ENCODE measurements at places on chromosomes 7 and 10.

GRCh38 chr10:132464256-132465192, 67.5 kb downstream of the PWWP2B start:
- DNase-seq: no peak

DNA sequence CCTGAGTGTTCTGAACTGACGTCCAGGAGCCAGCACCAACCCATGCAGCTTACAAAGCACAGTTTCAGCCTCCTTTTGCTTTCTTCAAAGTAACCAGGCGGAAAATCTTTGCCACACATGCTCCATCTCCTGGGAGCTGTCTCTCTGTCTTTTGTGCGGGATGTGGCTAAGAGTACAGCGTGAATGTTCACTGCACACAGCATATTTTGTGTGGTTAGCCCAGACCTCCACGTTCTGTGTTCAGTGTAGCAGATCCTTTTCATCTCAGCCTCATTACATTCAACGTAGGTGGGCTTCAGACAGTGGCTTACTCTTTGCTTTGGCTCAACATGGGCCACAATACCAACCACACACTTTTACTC, 200.8 kb downstream of the TNS3 start:
- DNase-seq: no peak

DNA sequence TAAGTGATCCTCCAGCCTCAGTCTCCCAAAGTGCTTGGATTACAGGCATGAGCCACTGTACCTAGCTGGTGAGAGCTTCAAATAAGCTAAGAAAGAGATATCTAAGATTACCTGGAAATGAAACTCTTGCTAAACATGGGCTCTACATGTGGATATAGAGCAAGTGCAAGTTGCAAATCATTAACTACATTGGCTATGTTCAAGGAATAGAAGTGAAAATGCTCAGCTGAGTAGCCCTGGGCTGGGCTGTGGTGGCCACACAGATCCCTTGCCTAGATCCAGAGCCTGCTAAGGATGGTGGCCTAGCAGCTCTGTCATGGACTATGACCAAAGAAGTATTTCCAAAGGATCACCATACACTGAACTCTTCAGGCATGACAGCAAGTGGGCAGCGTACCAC, 209.3 kb downstream of the PLXNA4 start:
- DNase-seq: no peak

- no peak for DNase-seq
These were observed 56.0 kb downstream of the PTPRN2 start for GRCh38 chr7:158531661-158532060.

GRCh38 chr7:139131601-139132041, 22.1 kb upstream of the ZC3HAV1 start:
- DNase-seq: no peak

- DNase-seq: no peak
These were observed 248.2 kb upstream of the KLF14 start for GRCh38 chr7:130982160-130982638.

GRCh38 chr10:70715853-70716795, 43.8 kb downstream of the ADAMTS14 start:
- no peak for DNase-seq

DNA sequence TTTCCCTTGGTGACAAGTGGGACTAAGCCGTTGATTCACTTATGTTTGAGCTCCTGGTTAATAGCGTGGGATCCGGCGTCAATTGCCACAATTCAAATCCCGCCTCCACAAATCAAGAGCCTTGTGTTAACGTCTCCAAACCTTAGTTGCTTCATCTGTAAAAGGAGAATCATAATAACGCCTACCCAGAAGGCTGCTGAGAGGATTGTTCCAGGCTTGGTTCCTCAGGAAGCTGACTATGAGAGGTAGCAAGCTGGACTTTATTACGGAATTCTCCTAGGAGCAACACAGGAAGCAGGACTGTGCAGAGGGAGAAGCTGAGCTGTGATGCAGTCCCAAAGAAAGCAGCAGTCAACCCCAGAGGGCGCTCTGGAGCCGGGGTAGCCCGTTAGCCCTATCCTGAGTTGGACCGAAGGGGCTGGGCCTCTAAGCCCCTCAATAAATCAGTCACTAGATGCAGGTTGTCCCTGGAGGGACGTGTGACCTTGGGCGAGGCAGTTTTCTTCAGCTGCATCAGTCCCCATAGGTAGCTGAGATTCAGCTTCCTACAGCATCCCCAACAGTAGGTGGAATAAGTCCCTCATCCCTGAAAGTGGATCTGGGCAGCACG, 6.9 kb upstream of the BAG3 start:
- no peak for DNase-seq

DNA sequence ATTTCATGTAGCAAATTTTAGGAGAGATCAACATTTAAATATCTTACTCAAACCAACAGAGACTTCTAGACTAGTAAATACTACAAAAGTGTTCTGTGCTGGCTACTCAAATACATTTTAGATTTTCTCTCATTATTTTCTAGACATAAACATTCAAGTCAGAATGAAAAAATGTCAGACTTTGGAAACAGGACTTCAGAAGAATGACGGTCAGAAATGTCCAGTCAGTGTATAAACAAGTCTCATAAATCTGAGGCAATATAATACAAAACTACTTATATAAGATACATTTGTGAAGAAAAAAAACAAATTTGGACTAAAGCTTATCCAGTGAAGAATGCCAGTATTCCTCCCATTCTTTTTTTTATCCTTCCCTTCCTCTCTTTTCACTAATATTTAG, 25.9 kb downstream of the RNLS start:
- no peak for DNase-seq

DNA sequence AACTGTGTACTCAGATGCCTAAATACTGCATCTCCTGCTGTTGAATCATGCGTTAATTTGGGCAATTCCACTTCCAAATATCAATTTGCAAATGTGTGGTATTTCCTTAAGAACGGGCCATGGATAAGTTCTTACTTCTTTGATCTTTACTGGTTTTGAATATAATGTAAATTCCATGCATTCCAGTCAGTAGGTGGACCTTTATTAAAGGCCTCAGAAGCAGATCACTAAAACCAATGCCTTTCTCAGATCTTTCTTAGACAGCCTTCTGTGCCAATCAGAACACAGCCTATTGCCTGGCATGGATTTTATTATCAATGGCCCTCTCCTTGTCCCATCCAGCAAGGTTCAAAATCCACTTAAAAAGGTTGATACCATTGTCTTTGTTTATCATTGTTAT, 21.5 kb upstream of the POM121L12 start:
- no peak for DNase-seq

DNA sequence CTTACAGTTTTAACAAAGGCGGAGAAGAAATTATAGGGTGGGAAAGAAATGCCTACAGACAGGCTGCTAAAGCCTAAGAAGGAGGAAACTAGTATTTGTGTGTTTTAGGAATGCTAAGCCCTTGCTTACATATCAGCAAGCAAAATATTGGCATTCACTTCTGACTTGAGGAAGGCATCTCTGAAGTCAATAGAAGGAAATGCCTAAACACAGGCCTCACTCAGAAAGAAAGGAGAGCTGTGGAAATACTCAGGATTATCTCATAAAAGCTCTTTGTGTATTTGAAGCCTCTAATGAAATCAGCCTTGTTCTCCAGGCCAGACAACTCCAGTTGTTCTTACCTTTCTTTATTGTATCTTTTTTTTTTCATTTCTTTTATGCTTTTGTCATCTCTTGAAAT, 158.0 kb downstream of the AUTS2 start:
- DNase-seq: no peak

- no peak for DNase-seq
These were observed 73.0 kb downstream of the COL26A1 start for GRCh38 chr7:101435461-101436220.

GRCh38 chr10:79422178-79422892, 23.1 kb downstream of the ZCCHC24 start:
- DNase-seq: peak; percentile 28

- DNase-seq: no peak
These were observed 294.3 kb downstream of the BBS9 start for GRCh38 chr7:33423646-33424020.

GRCh38 chr7:94875201-94875600, 32.2 kb upstream of the PPP1R9A start:
- DNase-seq: no peak

DNA sequence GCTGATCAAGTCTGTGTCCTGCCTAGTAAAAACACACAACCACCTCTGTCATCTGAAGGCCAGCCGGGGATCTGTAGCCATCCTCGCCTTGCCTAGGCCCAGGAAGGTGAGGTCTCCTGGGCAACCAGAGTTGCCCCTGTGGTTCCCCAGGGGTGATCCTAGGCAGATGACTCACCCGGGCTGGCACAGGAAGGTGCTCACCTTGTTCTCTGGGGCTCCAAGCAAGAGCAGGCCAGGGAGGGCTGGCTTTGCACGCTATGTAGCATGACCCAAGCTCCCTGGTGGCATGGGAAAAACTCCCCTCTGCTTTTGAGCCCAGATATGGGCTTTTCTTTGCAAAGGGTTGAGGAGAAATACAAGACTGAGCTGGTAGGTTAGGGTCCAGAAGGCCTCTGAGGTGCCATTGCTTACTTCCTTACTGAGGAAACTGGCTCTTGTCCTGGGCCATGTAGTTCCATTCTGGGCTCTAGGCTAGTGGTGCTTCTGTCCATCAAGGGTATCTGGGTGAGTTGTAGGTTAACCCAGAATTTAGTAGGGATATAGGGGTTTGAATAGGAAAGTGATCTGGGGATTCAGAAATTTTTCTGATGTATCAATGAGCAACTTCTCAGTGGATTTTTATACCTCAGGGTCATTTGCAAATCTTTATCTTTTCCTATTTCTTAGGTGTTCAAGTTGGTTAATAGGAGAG, 112.0 kb downstream of the NT5C2 start:
- no peak for DNase-seq

DNA sequence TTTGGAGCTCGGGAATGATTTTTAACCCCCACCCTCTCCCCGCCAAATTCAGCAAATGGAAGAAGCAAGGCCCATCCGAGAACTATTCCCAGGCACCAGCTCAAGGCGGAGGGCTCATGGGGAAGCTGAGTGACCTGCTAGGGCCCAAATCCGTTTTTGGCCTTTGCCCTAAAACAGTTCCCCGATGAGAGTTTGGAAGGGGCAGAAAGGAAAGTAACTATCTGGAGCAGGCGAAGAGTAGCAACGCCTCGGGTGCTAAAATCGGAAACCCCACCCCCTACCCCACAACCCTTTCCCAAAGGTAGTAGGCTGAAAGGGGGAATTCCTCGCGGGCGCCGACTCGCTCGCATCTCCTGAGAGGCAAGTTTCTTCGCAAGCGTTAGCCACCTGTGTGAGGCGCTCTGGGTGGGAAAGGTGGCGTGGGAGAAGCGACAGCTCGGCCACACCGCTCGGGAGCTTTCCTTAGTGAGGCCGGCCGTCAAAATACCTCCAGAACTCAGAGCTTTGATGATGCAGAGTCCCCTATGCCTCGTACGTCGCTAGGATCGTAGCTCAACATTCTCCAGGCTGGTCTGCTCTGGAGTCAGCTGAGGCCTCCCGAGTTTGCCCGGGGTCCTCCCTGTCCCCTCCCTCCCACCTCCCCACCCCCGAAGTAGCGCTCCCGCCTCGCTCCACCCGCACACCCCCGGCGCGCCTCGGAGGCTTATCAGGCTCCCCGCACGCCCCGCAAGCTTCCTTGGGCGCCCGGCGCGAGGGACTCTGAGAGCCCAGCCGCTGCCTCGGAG, 642 bp upstream of the PRKG1 start:
- DNase-seq: no peak

DNA sequence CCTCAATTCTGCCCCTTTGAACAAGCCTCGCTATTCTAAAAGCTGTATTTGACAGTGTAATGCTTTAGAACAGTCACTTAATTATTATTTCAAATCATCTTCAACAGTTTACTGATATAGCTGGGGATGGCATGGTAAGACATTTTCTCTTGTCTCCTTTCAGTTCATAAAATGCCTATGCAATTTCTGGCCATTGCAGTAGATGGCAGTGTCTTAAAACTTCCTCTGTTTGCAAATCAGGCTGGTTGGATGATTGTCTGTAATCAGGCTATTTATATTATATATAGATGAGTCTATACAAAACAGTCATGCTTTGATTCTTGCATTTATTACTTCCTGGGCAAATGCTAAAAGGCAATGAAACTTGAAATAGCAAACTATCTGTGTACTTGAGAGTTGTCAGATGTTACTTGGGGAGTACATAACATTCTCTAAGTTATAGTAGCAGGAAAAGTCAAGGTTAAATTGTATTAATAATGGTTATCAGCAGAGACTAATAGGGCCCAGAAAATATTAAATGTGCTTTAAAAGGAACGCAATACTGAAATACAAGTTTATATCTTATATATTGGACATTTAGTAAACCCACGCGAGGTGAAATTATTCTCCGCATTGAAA, 55.5 kb upstream of the LHFPL3 start:
- DNase-seq: no peak

DNA sequence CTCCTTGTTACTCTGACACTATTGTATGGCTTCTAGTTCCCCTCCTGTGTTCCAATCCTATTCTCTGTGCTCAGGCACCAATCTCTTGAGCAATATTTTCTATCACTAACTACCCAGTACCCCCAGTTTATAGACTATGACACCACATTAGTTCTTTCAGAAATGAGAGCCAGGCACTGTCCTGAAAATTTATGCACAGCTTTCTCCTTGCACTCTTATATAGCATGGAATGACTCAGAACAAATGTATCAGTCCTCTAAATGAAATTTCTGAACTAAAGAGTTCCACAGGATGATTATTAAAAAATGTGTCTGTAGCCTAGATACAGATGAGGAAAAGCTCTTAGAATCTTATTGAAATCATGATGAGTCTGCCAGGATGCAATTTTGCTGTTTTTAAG, 489.9 kb downstream of the XPNPEP1 start:
- DNase-seq: no peak

GRCh38 chr10:31340343-31340742, 21.3 kb downstream of the ZEB1 start:
- DNase-seq: no peak

GRCh38 chr10:5959581-5960069, 17.7 kb downstream of the IL15RA start:
- no peak for DNase-seq

- DNase-seq: no peak
These were observed 230.6 kb upstream of the KIAA1217 start for GRCh38 chr10:23978317-23978716.

GRCh38 chr7:138849701-138850100, 51.7 kb upstream of the ATP6V0A4 start:
- no peak for DNase-seq

GRCh38 chr10:10644676-10645385, 372.8 kb upstream of the CELF2 start:
- DNase-seq: no peak

DNA sequence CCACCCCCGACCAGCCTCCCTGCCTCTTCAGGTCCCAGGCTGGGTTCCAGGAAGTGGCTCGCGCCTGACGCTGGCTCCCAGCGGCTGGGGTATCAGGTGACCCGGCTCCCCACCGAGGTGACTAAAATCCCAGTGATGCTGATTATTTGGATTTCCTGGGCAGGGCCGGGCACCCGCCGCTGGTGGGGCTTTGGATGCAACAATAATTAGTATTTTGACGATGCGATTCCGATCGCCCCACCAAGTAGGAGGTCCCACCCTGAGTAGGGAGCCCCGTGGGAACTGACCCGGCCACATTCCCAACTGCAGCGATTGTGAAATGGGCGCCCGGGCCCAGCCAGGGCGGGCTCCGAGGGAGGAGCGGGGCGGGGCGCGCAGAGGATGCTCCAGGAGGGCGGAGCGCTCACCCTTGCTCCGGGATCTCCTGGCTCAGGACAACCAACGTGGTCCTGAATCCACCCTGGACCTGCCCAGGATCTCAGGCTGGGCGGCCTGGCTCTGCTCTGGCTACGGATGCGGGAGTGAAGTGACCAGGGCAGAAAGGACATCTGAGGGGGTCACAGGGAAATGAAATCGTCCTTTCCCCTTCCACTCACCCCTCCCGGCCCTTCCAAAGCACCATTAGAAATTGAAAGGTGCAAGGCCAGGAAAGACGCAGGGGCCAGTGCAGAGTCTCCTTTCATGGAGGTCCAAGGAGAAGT, 32.6 kb downstream of the DUSP5 start:
- no peak for DNase-seq

- DNase-seq: no peak
These were observed 202.3 kb downstream of the AHR start for GRCh38 chr7:17500736-17501135.
